Vagina (tissue), 2 donors: ENCODE measurements at places on chromosomes 4 and X.

GRCh38 chrX:20479896-20480295, 213.2 kb upstream of the RPS6KA3 start:
- no peak for DNase-seq

GRCh38 chr4:82458729-82459128, 28.3 kb downstream of the ENOPH1 start:
- DNase-seq: no peak

GRCh38 chr4:1376841-1377605, 29.2 kb downstream of the NKX1-1 start:
- DNase-seq: no peak

DNA sequence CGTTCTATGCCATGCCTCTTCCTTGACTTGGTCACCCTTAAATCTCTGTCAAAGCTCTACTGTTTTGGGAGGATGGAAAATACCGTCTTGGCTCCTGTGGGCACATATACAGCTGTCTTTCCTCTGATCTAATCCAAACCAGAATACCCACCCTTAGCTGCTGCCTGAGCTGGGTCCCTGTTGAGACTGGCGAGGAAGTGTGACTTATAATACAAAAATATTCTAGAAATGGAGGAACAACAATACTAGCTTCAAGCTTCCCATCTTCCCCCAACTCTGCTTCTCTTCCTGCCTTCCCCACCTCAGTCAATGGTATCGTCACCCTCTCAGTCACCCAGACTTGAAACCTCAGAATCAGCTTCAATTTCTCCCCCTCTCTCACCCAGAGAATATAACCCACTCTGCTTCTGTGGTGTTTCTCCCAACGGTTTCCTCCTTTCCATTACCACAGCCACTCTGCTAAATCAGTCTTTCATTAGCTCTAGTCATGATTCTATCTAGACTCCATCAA, 599 bp upstream of the IL2RG start:
- no peak for DNase-seq

- no peak for DNase-seq
Observed at GRCh38 chr4:148982200-148982599, 540.0 kb upstream of the NR3C2 start.

- DNase-seq: no peak
Observed at GRCh38 chr4:66927937-66928336, 617.4 kb downstream of the CENPC start.

DNA sequence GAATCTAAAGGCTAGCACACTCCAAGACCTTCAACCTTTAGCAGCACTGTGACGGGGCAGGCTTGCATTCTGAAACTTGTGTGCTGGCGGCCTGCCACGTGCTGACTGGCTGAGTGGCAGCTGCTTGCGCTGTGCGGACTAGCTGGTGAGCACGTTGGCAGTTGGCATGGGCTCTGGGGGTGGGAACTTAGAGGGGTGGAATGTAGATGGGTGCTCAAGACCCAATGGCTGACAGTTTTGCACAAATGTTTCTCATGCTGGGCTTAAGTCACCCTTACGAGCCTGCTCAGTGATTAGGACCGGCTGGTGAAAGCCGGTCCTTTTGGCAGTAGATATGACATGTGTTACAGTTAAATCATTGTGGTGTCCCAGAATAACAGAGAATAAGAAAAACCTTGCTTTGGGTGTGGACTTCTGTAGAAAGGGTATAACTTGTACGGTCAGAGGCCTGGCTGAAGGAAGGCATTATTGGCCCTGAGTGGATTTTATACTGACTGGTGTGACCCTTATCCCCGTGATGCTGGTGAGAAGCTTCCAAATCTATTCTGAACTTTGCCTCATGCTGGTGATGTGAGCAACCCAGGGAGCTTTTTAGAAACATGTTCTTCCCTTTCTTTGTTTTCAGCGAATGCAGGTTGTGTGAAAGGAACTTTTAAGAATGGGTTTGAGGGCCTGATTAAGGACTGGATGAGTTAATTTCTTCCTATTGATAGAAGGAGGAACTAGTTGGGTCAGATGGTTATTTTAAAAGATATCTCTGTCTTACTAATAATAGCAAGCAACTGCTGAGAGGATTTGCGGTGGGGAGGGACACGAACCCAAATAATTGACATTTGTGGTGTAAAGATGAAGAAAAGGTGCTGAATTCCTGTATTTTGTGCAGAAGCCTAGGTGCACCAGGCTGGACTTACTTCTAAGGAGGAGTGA, 107.4 kb upstream of the SLC4A4 start:
- no peak for DNase-seq

GRCh38 chrX:85561231-85561630, 181.8 kb upstream of the POF1B start:
- no peak for DNase-seq

GRCh38 chr4:135368831-135369230, 1167.2 kb upstream of the PABPC4L start:
- DNase-seq: no peak

DNA sequence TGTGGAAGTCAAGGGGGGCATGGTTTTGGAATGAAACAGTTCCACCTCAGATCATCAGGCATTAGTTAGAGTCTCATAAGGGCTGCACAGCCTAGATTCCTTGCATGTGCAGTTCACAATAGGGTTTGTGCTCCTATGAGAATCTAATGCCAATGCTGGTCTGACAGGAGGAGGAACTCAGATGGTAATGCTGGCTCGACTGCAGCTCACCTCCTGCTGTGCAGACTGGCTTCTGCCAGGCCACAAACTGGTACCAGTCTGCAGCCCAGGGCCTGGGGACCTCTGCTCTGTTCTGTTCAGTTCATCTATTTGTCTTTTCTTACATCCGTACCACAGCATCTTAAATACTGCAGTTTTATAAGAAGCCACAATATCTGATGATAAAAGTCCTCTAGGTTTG, 12.2 kb upstream of the MSL3 start:
- DNase-seq: no peak

DNA sequence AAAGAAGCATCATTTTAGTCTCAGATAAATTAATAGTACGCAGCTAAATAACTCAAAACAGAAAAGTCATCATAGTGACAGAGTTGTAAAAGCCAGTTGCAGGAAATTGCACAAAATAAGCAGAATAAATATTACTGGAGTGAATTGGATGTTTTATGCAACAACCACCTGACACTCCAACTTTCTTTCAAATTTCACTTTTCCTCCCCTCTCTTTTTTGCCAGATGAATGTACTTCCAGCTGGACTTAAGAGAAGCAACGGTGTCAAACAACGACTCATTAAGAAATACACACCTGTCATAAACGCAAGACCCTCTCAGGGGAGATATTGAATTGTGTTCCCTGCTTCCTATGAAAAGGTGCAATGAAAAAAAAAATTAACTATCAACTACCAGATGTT, 120.2 kb upstream of the HCCS start:
- no peak for DNase-seq

DNA sequence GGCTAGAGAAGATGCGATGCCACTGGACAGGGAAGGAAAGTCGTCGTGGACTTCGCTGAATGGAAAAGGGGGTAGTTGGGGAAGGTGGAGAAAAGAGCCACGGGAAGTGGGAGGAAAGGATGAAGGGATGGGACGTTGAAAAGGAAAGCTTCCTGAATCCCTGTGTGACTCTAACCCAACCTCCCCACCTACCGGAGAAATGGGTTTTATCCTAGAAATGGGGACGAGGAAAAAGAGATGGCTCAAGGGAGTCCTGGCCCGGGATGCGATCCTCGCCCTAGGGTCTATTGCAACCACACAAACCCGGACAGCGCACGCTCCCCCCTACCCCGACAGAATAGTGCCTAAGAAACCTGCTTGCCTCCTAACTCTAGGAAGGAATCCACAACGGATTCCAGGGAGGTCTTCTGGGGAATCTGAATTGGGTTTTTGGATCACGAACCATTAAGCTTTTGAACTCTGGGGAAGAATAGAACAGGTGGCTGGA, 738 bp upstream of the TSPAN5 start:
- no peak for DNase-seq

DNA sequence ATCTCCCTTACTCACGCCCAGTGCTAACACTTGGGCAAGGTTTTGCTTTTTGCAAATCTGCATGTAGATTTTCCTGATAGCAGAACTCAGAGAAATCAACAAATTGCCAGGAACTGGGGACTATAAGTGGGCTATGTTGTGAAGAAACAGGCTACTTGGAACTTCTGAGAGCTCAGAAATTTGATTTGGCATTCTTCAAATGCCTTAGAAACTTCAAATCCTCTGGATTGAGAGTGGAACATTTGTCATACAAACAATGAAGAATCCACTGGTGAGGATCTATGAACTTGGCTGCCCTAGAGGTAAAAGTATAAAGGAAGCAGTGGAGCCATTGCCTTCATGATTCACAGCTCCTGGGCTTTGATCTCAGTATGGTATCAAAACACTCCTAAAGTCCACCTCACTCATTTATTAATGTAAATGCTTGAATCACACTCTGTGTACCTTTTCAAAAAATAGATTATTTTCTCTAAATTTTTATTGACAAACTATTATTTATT, 126.0 kb downstream of the GLRA3 start:
- DNase-seq: no peak

DNA sequence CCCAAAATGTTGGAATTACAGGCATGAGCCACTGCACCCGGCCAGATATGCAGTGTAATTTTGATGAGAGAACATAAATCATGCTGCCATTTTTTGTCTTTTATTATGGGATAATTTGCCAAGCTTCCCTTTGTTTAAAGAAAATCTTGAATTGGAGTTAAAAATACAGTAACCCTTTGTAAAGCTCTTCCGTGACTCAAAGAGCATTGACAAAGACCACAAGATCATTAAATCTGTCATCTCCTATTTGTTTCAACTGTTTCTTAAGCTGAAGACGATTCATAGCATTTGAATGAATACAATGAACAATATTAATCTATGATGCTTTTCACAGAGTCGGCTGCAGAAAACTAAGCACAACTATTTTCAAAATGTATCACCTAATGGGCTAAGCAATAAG, 132.6 kb downstream of the ANAPC4 start:
- DNase-seq: no peak

DNA sequence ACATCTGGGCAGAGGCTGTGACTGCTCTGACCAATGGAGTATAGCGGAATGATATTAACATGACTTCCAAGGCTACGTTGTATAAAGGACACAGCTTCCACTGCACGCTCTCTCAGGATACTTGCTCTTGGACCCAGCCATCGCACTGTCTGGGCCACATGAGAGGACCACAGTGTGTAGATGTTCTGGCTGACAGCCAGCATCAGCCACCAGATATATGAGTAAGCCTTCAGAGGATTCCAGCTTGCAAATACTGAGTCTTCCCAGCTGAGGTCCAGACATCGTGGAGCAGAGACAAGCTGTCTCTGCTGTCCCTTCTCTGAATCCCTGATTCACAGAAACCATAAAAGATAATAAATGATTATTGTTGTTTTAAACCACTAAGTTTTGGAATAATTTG, 146.8 kb upstream of the USP9X start:
- no peak for DNase-seq

DNA sequence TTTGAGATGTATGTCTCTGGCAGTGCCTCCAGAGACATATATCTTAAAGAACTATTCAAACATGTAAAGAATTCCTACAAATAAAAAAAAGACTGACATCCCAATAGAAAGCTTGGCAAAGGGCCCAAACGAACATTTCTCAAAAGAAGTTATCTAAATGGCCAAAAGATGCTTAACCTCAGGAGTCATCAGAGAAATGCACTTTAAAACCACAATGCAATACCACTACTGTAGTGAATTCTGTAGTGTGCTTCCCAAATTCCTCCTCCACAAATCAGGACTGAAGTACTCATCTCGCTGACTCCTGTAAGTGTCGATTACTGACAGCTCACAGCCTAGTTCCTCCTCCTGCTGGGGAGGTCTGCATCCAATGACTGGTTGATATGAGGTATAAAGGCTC, 129.0 kb upstream of the MAMLD1 start:
- no peak for DNase-seq
